Retina (tissue), 1 donor: ENCODE measurements at places on chromosomes 16 and 17.
A peak's percentile ranks its signal among the peaks of the same experiment; 100 is the strongest.

DNA sequence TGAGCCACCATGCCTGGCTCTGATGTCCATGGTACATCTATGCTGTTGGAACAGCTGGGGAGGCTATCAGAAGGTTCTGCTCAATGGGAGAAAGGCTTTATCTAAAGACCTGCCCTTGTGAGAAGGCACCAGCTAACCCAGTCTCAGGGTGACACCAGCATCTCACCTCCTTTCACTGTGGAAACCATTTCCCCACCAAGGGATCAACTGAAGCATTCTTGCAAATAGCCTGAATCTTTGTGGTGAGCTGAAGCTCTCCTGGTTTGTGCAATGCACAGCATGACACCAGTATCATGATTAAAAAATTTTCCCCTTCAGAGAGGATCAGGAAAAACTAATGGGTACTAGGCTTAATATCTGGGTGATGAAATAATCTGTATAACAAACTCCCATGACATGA is 5.1 kb downstream of the CCL18 start:
- no peak for DNase-seq

DNA sequence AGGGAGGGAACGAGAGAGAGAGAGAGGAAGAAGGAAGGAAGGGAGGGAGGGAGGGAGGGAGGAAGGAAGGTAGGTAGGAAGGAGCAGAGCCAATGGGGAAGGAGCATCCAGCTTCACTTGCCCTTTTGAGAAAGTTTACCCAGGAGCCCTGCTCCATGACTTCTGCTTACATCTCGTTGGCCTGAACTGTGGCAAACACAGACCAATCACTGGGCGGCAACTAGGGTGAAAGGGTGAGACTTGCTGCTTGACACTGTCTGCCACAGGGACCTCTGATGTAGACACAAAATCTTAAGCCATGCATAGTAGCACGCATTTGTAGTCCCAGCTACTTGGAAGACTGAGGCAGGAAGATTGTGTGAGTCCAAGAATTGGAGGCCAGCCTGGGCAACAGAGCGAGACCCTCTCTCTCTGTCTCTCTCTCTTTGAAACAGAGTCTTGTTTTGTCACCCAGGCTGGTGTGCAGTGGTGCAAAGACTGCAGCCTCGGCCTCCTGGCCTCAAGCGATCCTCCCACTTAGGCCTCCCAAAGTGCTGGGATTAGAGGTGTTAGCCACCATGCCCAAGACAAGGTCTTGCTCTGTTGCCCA is 19.5 kb upstream of the TUBG2 start:
- DNase-seq, result no peak

- peak; percentile 52 for DNase-seq
Measured at GRCh38 chr16:69311533-69312387, 610 bp downstream of the VPS4A start.

- DNase-seq, result no peak
Measured at GRCh38 chr17:62187681-62188080, 122.6 kb upstream of the MED13 start.
